ENCODE measurements at places on chromosomes 6 and 20.

DNA sequence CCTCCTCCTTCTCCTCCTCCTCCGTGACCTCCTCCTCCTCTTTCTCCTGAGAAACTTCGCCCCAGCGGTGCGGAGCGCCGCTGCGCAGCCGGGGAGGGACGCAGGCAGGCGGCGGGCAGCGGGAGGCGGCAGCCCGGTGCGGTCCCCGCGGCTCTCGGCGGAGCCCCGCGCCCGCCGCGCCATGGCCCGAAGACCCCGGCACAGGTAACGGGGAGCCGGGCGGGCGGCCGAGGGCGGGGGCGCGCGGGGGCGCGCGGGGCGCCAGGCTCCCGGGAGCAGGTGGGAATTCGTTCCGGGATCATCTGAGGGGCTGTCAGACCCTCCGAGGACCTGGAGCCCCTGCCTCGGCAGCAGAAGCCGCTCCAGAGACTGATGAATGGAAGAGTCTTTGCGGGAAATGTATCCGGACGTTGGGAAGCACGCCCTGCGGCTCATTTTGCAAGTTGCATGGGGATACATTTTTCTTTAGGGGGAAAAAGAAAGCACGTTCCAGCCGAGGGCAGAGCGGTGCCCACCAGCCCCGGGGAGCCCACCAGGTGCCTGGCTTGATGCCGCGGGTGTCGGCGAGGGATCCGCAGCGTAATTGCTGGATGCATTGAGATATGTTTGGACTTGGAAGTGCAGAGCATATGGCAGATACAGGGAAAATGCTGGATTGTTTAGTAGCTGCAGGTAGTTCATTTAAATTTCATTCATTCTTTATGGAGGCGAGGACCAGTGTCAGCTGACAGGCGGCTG lies 394 bp downstream of the MYB start:
- peak; percentile 13 for DNase-seq

GRCh38 chr6:145276756-145277155 lies 458.6 kb downstream of the EPM2A start:
- no peak for DNase-seq

- peak; percentile 89 for DNase-seq
Measured at GRCh38 chr6:108592371-108593337, 31.9 kb downstream of the FOXO3 start.

DNA sequence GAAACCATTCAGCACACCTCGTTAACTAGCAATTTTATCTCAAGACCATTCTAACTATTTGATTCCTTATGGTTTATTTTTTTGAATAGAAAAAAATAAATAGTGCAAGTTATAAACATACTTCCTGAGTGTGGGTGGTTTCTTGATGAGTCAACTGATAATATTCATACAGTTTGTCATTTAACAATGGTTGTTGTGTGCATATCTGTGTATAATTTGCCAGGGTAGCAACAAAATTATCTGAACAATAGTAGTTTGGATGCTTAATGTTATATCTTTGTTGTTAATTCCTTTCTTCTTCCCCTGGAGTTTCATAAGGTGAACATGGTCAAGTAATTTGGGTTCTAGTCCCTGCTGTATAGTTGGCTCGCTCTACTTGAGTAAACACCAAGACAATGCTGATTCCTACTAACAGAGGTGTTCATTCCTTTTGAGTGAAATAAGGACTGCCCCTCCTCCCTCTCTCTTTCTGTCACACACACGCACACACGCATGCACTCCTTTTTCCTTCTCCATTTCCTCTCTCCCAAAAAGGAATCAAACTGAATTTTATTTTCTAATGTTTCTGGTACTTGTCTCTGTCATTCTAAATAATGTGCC lies 938.1 kb upstream of the EPHA7 start:
- DNase-seq: no peak

DNA sequence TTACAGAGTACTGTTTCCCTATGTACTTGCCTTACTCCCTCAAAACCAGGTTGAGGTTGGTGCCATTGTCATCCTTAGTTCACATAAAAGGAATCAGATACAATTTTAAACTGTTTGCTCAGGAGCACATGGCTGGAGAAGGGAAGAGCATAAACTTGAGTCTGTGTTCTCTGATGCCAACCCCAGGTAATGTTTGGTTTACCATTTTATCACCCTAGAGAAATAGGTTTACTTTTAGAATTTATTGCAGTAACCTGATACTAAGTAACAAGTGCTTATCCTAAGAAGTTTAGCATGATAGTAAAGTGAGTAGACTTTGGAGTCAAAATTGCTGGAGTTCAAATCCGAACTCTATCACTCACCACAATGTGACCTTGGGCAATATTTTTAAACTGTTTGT lies 86.3 kb downstream of the RFPL4B start:
- no peak for DNase-seq

- no peak for DNase-seq
Measured at GRCh38 chr6:136890194-136890839, 31.8 kb upstream of the SLC35D3 start.

DNA sequence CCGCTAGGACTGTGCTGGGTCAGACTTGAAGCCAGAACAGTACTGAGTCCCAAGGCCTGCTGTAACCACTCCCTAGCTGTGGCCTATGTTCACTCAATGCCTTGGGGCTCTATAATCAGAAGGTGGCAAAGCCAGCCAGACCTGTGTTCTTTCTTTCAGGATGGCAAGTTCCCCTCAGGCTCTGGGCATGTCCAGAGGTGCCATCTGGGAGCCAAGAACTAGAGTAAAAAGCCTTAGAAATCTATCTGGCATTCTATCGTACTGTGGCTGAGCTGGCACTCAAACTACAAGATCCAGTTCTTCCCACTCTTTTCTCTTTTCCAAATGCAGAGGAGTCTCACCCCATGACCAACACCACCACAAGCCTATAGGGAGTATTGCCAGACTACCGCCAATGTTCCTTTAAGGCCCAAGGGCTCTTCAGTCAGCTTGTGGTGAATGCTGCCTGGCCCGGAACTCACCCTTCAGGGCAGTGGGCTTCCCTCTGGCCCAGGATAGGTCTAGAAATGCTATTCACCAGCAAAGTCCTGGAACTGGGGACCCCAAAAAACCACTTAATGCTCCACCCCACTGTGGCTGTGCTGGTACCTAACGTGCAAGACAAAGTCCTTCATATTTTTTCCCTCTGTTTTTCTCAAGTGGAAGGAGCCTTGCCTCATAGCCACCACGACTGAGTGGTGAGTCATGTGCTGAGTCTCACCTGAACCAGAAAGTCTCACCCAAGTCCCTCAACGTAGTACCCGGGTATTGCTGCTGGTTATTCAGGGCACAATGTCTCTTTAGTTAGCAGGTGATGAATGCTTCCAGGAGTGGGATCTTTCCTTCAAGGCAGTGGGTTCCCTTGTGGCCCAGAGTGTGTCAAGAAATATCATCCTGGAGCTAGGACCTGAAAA lies 8.6 kb upstream of the SIRPB2 start:
- no peak for DNase-seq

DNA sequence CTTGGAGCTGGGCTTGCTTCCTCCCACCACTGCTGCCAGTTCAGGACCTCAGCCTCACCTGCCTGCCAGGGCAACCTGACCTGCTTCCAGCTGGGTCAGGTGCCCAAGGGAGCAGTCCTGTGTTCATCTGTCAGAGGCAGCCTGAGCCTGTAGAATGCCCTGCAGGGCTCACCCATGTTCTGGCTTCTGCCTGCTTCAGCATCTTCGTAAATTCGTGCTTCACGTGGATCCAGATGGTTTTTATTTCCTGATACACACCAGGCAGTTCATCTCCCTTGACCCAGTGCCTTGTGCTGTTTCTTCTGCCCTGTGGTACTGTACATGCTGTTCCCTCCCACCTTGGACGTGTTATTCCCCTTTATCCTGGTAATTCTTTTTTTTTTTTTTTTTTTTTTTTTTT lies 50.2 kb downstream of the ARID1B start:
- no peak for DNase-seq

DNA sequence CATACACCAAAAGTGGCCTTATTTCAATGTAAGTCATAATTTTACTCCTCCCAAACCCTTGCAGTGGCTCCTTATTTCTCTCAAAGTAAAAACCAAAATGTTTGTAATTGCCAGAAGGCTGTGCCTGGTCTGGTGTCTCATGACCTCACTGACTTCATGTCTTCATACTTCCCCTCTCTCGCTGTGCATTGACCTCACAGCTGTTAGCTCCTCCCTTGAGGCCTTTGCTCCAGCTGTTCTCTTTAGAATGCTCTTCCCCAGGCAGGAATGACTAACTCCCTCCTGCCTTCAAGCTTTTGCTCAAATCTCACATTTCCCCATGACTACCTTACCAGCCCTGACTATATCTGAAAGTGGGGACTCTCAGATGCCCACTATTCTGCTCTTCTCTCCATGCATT lies 83.3 kb downstream of the MTFR2 start:
- DNase-seq: peak; percentile 10

- peak; percentile 18 for DNase-seq
Measured at GRCh38 chr6:33320315-33321181, 3.0 kb upstream of the ZBTB22 start.

DNA sequence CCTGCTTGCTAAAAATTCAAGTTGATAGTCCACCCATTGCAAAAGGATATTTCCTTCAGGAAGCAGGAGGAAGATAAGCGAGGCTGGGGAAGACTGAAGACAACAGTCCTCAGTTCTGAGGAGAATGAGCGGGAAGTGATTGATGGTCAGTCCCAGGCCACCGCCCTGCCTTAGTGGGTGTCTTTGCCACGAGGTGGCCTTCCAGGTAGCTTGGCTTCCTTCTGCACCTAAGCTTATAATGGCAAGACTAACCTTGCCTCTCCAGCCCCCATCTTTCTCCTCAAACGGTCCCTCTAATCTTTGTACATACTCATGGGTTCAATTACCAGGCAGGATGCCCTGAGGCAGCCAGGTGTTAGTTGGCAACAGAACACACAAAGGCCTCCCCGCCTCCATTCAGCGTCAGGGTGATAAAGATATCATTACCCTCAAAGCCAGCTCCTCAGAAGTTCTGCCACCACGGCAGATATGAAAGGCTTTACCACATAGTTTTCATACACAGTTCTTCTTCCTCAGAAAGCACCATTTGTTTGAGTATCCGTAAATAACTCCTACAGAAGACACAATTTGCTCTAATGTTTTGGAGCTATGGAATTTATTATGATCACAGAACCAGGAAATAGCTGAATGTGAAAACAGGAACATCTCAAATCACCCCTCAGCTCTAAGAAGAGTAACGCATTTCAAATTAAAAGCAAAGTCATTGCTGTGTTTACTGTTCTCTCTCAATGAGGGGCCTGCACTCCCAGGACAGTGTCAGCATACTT lies 249.4 kb downstream of the ATXN1 start:
- no peak for DNase-seq

GRCh38 chr6:41967312-41968287 lies 26.0 kb upstream of the CCND3 start:
- no peak for DNase-seq

GRCh38 chr6:65700561-65700960 lies 6.5 kb downstream of the EYS start:
- peak; percentile 30 for DNase-seq

DNA sequence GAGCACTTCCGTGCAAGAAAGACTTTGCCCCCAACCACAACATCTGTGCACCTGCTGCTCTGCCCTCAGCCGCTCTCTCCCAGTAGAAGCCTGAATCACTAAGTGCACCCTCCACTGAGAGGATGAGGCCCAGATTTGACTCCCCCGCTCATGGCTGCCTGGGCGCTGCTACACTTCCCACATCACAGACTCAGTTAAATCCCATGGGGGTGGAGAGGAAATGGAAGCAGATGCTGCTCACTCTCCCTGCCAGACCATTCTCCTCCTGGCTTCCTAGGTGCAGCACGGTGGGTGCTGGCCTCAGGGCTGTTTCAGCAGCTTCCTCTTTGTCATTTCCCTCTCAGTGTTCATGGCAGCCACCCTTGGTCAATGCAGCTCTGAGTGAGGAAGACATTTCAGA lies 4.8 kb downstream of the CST5 start:
- DNase-seq: peak; percentile 40

GRCh38 chr6:118770112-118770788 lies 118.9 kb upstream of the CEP85L start:
- DNase-seq: no peak

DNA sequence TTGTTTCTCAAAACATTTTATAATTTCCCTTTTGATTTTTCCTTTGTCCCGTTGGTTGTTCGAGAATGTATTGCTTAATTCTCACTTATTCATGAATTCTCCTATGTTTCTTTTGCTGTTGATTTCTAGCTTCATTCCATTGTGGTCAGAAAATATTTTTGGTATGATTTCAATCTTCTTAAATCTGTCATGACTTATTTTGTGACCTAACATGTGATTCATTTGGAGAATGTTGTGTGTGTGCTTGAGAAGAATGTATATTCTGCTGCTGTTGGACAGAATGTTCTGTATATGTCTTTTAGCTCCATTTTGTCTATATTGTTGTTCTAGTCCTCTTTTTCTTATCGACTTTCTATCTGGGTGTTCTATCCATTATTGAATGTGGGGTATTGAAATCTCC lies 286.2 kb upstream of the RNF217 start:
- DNase-seq: no peak

GRCh38 chr6:109896341-109896740 lies 81.8 kb upstream of the GPR6 start:
- no peak for DNase-seq

DNA sequence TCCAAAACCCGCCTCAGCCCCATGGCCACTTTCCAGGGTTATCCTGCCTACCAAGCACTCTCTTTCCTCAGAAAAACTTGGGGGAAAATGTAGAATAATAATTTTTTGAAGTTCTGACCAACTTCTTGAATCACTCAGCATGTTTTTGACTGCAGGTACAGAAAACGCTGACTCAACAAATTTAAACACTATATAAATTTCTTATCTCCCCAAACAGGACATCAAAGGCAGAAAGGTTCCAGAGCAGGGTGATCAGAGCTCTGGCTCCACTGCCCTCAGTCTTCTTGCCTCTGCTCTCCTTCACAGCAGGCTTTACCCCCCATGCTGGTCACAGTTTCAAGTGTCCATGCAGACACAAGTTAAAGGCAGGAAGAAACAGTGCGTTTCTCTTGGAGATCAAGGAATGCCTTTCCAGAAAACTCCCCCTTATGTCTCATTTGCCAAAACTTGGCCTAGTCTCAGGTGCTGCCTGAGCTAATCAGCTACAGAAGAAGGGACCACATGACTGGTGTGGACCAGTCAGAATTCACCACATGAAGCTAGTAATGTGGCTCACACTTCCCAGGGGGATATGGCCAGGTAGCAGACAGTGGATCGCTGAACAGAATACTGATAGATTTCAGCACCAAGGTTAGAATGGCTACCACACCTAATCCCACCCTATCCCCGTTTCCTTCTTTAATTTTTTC lies 24.4 kb upstream of the SLC17A3 start:
- DNase-seq: no peak

DNA sequence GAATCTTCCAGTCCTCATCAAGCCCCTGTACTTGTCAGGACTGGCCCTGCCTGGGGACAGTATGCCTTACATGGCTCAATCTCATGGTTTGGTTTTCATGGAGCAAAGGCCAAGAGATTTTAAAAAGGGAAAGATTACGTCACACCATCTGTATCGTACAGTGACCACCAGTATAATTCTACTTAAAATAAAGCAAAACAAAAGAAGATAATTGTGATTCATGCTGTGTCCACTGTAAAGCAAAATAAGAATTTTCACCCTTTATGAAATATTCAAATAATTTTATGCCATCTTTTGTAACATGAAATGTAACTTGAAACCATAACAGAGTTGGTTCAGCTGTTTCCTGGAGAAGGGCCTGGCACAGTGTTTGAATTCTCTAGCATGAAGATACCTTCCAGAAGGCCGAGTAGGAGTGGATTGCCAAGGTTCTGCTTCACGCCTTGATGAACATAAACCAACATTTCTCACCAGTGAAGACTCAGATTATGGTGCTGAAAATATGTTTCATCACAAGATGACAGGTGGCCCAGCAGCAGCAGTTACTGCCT lies 486.5 kb downstream of the RFPL4B start:
- peak; percentile 86 for DNase-seq

- DNase-seq: no peak
Measured at GRCh38 chr20:18728165-18728869, 85.3 kb upstream of the SCP2D1 start.

All from muscle of leg (tissue), 16 donors.